PC-3 (cell line): ENCODE measurements at places on chromosomes 11 and 22. TPM values are rescaled to one million over a fixed set of nuclear protein-coding genes. Genes with fewer than 3 reads are reported as not detected.
A peak's percentile ranks its signal among the peaks of the same experiment; 100 is the strongest.

GRCh38 chr11:19711911-19712280 is 741 bp upstream of the NAV2 start:
- no peak for DNase-seq
- peak overlapping the region; percentile 81 for H3K27ac ChIP-seq
- no peaks in the 10 kb centered on the region for H3K27me3 ChIP-seq
- H3K36me3 ChIP-seq: no peaks in the 10 kb centered on the region
- peak overlapping the region; percentile 73 for H3K4me3 ChIP-seq

The LMF2 gene
- 42.4 and 52.2 TPM in 2 replicates for total RNA-seq

DNA sequence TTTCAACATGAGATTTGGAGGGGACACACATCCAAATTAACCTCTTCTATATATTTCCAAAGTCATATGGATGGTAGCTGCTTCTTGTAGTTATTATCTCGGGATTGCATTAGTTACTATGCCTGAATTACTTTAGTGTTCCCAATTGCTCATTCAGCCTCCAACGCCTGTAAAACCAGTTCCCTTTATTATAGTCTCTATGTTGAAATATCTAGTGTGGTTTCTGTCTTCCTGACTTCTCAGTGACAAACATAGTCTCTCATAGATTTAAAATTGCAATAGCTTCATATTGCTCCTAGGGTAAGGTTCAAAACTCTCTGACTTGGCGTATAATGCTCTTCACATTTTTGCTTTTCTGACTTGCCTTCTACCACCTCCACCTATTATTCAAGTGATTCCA is 366.4 kb downstream of the CASP12 start:
- H3K36me3 ChIP-seq: no peaks in the 10 kb centered on the region
- H3K4me3 ChIP-seq: no peak overlapping the region
- H3K27ac ChIP-seq: no peak overlapping the region
- peaks cover 11% of the 10 kb centered on the region for H3K4me1 ChIP-seq

The CCDC73 gene
- total RNA-seq: 0.04 TPM in 1 of 2 replicates, not detected in the other

The TUT1 gene
- 17.8 and 20.6 TPM in 2 replicates for total RNA-seq

DNA sequence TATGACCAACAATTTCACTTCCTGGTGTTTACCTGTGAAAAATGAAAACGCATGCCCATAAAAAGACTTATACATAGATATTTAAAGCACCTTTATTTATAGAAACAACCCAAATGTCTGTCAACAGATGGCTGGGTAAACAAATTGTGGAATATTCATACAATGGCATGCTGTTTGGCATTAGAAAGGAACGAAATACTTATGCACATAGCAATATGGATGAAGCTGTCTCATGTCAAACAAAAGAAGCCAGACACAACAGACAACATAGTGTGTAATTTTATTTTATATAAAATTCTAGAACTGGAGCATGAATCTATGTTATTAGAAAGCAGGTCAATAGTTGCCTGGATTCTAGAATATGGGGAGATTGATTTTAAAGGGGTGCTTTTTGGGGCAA is 38.0 kb downstream of the GRK3 start:
- no peaks in the 10 kb centered on the region for H3K36me3 ChIP-seq
- no peaks in the 10 kb centered on the region for H3K4me1 ChIP-seq
- no peak overlapping the region for H3K4me3 ChIP-seq
- no peak overlapping the region for H3K27ac ChIP-seq
- no peak for DNase-seq
- peaks cover 18% of the 10 kb centered on the region for H3K27me3 ChIP-seq

The OR51M1 gene
- not detected in 2 replicates for total RNA-seq

The FAM83F gene
- 5.5 and 9.2 TPM in 2 replicates for total RNA-seq

DNA sequence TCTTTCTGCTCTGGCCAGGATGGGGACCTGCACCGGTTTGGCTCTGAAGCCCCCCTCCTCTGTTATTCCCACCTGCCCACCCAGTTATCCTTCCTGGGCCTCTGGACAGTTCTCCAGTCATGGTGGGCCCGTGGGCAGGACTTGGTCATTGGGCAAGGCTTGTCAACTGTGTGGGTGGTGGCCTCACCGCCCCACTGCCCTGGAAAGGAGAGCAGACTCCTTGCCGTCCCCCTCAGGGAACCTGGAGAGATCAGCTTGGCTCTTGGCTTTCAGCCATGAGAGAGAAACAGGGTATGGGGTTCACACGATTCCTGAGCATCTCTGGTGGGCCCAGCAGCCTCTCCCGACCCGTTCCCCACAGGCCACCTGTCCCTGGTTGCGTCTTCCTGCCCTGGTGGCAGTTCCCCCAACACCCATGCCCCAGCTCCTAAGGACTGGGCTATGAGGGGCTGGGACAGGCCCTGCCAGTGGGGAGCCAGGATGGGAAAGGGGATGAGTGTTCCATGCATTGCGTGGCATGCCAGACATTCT is 92.3 kb downstream of the MORC2 start:
- no peak for DNase-seq
- H3K36me3 ChIP-seq: no peaks in the 10 kb centered on the region
- no peaks in the 10 kb centered on the region for H3K27me3 ChIP-seq
- H3K27ac ChIP-seq: no peak overlapping the region
- H3K4me3 ChIP-seq: no peak overlapping the region

- no peak for DNase-seq
- H3K27me3 ChIP-seq: peaks cover 91% of the 10 kb centered on the region
- no peaks in the 10 kb centered on the region for H3K36me3 ChIP-seq
Measured at GRCh38 chr11:117607449-117607848, 189.6 kb downstream of the DSCAML1 start.

DNA sequence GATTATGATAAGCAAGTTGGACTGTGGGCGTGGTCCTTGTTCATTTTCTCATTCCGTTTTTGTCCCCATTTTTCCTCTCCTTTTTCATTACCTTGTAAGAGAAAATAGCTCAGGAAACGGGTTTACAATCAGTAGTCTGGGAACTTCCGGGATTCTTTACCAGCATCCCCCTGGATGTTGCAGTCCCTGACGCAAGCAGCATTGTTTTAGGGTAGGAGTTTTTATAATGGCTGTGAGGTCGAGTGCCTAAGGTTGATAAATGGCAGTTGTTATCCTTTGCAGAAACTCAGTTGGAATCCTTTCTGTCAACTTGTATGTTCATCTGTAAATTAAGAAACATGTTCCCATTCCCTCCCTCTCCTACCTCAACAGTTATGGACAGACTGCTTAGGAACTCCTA is 68.3 kb downstream of the ARHGEF12 start:
- no peaks in the 10 kb centered on the region for H3K27me3 ChIP-seq
- no peaks in the 10 kb centered on the region for H3K36me3 ChIP-seq
- no peak overlapping the region for H3K4me3 ChIP-seq
- H3K4me1 ChIP-seq: peaks cover 24% of the 10 kb centered on the region
- no peak for DNase-seq

- H3K4me3 ChIP-seq: no peak overlapping the region
- H3K27ac ChIP-seq: no peak overlapping the region
- H3K4me1 ChIP-seq: no peaks in the 10 kb centered on the region
- DNase-seq: no peak
- no peaks in the 10 kb centered on the region for H3K36me3 ChIP-seq
Measured at GRCh38 chr11:82718821-82719220, 14.8 kb downstream of the FAM181B start.

The LRRC56 gene
- 1.0 and 1.5 TPM in 2 replicates for total RNA-seq

The TRIM48 gene
- total RNA-seq: not detected in 2 replicates

The MGAT3 gene
- 0.06 TPM in 1 of 2 replicates, not detected in the other for total RNA-seq

DNA sequence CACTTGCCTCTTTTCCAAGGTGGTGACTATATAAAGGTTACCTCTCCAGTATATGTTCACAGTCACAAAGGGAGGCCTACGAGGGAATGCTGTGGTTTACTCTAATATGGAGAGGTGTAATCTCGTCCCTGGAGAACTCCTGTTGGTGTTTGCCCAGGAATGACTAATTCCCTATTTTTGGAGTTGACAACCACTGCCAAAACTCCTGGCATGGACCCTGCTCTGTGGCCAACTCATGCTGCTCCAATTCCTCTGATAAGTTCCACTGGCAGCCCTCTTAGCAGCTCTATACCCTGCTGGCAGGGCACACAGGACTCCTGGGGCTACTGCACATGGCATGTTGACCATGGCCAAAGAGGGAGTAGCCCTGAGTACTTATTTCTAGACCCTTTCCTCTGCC is 418.7 kb upstream of the ANO5 start:
- no peak overlapping the region for H3K4me3 ChIP-seq
- no peaks in the 10 kb centered on the region for H3K4me1 ChIP-seq
- peak; percentile 4 for DNase-seq

DNA sequence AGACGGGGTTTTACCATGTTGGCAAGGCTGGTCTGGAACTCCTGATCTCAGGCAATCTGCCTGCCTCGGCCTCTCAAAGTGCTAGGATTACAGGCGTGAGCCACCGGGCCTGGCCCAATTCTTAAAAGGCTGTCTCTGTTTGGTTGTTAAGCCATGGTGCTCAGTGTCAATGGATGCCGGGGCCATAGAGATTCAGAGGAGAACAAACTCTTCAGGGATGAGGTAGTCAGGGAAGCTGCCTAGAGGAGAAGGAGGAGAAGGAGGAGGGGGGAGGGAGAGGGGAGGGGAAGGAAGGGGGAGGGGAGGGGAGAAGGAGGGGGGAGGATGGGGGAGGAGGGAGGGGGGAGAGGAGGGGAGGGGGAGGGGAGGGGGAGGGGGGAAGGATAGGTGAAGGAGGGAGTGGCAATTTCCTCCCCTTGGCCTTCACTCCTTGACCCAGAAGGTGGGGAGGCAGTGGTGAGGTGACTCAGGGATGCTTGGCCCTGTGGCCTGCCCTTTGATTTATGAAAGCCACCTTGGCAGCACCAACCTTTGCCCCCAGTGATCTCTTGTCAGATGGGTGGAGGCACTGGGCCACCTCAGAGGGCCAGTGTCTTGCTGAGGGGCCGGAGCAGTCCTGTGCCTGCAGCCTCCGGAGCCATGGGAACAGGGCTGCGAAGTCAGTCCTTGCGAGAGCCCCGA is at the start of gene C11orf86:
Gene C11orf86, plus strand, starts transcription at position 581 of the 681 bp plus-strand sequence. Its CDS starts 59 bp downstream, at position 640.
- no peak within 1 kb of the TSS for H3K4me3 ChIP-seq
- no peaks in the 10 kb centered on the region for H3K27me3 ChIP-seq
- no peak within 1 kb of the TSS for H3K27ac ChIP-seq
- peaks cover 25% of the 10 kb centered on the region for H3K4me1 ChIP-seq

GRCh38 chr11:2215561-2216399 is 44.2 kb upstream of the TH start:
- H3K4me3 ChIP-seq: no peak overlapping the region
- no peaks in the 10 kb centered on the region for H3K4me1 ChIP-seq
- DNase-seq: no peak
- H3K36me3 ChIP-seq: no peaks in the 10 kb centered on the region
- no peaks in the 10 kb centered on the region for H3K27me3 ChIP-seq
- no peak overlapping the region for H3K27ac ChIP-seq

DNA sequence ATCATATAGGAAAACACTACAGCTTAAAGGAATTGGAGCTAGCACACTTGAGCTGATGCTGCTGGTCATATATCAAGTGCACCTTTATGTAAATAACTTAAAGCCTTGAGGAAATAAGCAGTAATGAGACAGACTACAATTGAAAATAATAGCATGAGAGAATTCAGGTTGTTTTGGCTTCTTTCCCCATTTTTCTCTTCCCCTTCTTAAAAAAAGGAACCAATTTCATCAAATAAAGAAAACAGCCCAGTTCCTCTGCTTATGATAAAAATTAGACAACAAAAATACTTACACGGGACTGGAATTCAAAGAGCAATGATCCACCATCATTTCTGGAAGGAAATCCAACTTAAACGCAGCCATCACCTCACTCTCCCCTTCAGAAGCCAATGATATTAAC is 50.2 kb upstream of the RAPSN start:
- no peaks in the 10 kb centered on the region for H3K4me1 ChIP-seq
- DNase-seq: no peak
- H3K36me3 ChIP-seq: peaks cover 31% of the 10 kb centered on the region; the same call in 1 of the 2 replicates
- H3K27me3 ChIP-seq: no peaks in the 10 kb centered on the region

- no peaks in the 10 kb centered on the region for H3K36me3 ChIP-seq
- no peak for DNase-seq
- H3K27ac ChIP-seq: no peak overlapping the region
- H3K4me3 ChIP-seq: no peak overlapping the region
- no peaks in the 10 kb centered on the region; the same call in none of the 2 replicates for H3K27me3 ChIP-seq
- no peaks in the 10 kb centered on the region for H3K4me1 ChIP-seq
Measured at GRCh38 chr11:103798446-103798845, 238.0 kb upstream of the DDI1 start.

GRCh38 chr11:119912229-119912628 is 183.2 kb upstream of the NECTIN1 start:
- H3K27ac ChIP-seq: no peak overlapping the region
- H3K4me1 ChIP-seq: no peaks in the 10 kb centered on the region
- H3K27me3 ChIP-seq: peaks cover 61% of the 10 kb centered on the region
- H3K36me3 ChIP-seq: no peaks in the 10 kb centered on the region

DNA sequence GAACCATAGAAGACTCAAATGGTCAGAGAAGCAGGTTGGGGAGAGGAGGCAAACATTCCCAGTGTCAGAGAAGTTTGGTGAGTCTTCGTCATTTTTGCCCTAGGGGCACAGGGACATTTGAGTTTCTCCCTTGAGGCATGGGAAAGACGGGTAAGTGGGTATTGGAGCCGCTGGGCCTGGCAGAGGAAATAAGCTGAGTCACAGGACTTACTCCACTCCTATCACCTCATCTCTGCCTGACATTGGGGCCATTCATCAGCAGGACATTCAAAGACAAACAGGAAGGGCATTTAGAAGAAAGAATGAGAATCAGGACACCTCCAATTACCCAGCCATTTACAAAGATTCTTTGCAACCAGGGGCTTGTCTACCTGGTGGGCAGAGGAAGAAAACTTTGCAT is 100.7 kb upstream of the SEZ6L start:
- no peak for DNase-seq
- H3K4me3 ChIP-seq: no peak overlapping the region
- H3K4me1 ChIP-seq: no peaks in the 10 kb centered on the region
- no peaks in the 10 kb centered on the region for H3K36me3 ChIP-seq

- H3K27me3 ChIP-seq: no peaks in the 10 kb centered on the region
- DNase-seq: no peak
- no peaks in the 10 kb centered on the region for H3K36me3 ChIP-seq
- H3K4me1 ChIP-seq: no peaks in the 10 kb centered on the region
- no peak overlapping the region for H3K27ac ChIP-seq
Measured at GRCh38 chr11:34181856-34182405, 76.5 kb downstream of the NAT10 start.

DNA sequence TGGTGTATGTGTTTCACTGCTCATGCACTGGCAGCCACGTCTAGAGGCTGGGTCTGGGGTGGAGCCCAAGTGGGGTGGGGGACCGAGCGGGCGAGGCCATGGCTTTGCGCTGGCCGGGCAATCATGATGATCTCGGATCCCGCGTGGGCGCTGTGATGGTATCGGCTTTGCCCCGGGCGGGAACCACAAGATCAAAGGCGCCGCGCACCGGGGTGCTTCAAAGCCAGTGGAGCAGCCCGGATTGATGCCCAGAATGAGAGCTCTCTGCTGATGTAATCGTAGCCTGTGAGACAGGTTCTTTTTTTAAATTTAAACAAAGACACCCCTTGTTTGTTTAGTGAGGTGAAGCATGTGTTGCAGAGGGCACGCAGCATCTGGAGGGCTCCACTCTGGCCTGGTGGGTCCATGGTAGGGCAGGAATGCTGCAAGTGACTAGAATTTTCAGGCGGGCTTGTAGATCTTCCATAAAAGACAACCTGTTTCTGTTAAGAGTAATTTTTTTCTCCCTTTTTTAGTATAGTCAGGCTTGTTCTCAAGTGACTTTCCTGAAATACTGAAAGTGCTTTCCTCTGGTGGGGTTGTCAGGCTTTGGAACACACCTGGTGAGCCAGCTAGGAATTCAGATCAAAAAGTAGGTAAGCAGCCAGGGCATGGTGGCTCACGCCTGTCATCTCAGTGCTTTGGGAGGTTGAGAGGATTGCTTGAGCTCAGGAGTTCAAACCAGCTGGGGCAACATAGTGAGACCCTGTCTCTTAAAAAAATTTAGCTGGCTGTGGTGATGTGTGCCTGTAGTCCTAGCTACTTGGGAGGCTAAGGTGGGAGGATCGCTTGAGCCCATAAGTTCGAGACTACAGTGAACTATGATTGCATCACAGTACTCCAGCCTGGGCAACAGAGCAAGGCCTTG is 40.7 kb downstream of the ZNRF3 start:
- no peaks in the 10 kb centered on the region for H3K36me3 ChIP-seq
- H3K27me3 ChIP-seq: no peaks in the 10 kb centered on the region
- DNase-seq: no peak
- H3K27ac ChIP-seq: no peak overlapping the region
- no peak overlapping the region for H3K4me3 ChIP-seq
- no peaks in the 10 kb centered on the region for H3K4me1 ChIP-seq
